ENCODE measurements at places on chromosomes 7 and 10.

DNA sequence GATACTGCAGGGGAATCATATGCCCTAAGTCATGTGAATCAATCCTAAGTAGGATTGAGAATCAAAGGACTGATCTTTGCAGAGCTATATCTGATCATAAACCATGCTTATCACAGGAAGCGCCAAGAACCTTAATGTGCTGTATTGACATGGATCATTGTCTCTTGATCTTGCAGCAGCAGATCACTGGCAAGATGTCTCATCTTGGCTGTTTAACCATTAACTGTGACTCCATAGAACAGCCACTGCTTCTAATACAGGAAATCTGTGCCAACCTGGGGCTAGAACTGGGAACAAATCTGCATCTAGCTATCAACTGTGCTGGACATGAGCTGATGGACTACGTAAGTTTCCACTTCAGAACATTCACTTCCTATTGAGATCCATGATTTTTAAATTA is 21.6 kb downstream of the ENO4 start:
- no peak for DNase-seq

DNA sequence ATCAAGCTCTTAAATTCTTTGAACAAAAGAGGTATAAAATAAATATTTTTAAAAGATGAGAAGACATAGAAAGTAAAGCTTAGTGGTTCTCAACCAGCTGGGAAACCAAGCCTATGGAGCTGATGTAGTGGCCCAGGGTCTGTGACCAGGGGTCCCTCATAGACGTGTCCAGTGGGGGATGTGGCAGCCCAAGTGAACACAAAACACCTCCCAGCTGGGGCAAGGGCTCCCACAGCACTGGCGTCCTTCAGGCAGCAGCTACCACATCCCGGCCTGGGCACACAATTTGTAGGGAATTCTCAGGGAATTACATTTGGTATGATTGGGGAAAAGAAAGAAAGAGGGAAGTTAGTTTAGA is 17.8 kb upstream of the CCDC71L start:
- no peak for DNase-seq

- no peak for DNase-seq
Observed at GRCh38 chr7:117600911-117601310, 121.1 kb downstream of the CFTR start.

DNA sequence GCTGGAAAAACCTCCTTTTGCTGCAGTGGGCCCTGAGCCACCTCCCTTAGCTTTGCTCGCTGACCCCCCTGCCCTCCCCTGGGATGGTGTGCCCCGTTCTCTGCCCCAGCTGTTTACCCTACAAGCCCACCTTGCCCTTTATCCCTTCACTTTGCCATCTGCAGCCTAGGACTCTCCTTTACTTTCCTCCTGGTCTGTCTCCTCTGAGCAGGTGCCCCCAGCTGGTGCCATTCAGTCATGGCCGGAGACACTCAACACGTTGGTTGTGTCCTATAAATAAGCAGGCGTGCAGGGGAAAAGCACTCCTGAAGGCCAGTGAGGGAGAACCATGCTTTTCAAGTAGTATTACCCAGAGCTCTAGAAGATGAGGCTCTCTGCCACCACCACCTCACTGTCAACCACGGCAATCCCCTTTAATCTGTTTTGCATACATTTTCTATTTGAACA is 6.1 kb downstream of the RASSF4 start:
- DNase-seq = no peak

DNA sequence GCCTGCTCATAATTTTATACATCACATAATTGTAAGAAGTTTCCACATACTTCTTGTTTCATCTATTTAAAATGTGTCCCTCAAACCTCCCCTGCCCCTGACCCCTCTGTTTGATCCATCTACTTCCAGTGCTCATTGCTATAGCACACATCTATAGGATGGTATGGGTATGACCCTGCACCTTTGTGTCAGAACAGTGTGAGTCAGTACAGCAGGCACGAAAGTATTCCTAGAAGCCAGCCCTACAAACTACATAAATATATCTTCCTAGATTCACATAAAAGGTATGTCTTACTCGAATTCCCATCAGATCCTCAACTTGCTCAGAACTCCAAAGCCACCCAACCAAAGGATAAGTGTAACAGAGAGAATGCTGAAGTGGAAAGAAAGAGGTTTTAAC is 25.7 kb upstream of the ING3 start:
- DNase-seq = no peak
